ENCODE measurements at places on chromosomes 7 and 10.

DNA sequence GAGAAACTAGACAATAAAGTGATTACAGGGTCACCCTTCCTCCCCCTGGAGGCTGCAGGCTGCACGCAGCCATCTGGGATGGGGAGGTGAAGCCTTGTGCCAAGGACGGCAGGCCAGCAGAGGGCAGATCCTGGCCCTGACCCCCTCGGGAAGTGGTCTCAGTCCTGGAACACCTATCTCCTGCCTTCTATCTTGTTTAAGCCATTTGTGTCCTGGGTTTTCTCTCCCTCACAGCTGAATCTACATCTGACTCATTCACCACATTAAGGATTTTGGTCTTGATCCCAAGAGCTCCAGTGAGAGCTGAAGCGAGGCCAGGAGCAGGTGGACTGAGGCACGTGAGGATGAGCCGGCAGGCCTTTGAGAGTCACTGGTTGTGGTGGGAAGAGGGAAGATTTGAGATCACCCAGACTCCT is 16.4 kb upstream of the PARP12 start:
- DNase-seq = no peak

DNA sequence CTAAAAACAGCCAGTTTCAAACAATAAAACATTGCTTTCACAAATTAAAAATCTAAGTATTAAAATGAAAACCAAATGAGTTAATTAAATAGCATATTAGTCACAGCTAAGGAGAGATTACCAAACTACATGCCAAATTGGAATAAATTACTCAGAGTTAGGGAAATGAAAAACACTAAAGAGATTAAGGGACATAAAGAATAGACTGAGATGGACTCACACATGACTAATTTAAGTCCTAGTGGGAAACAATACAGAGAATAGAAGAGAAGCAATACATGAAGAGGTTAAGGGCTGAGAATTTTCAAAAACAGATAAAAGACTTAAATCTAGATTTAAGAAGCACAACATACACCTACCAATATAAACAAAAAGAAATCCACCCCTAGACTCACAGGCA is 110.6 kb downstream of the ZFAND4 start:
- DNase-seq = no peak

DNA sequence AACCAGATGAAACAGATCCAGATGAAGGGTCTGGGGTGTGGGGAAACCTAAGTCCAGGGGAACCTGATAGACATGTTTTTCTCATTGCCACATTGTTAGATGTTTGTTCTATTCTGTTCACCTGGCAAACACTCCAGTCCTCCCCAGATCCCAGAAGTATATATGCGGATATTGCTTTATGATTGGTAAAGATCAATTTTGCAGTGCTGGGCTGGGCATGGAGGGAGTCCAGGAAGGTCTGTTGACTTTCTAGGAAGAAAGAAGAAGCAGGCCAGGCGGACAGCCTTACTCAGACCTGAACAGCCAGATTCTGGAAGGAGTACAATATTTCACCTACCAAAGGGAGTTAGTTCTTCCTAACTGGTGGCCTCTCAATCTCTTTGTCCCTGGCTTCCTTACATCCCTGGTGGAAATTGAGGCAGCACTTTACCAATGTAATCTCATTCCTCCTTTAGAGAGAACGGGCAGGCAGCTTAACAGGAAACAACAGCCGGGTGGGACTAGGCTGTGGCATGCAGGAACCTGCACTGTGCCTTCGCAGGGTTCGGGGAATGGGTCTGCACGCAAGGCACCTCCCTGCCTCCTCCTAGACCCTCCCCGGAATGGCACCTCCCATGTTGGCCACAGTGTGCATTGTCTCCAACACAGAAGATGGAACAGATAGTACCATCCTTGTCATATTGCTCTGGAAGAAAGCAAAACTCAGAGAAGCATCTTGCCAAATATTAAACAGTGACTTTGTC is 930 bp downstream of the GIMAP6 start:
- peak; percentile 82 for DNase-seq

DNA sequence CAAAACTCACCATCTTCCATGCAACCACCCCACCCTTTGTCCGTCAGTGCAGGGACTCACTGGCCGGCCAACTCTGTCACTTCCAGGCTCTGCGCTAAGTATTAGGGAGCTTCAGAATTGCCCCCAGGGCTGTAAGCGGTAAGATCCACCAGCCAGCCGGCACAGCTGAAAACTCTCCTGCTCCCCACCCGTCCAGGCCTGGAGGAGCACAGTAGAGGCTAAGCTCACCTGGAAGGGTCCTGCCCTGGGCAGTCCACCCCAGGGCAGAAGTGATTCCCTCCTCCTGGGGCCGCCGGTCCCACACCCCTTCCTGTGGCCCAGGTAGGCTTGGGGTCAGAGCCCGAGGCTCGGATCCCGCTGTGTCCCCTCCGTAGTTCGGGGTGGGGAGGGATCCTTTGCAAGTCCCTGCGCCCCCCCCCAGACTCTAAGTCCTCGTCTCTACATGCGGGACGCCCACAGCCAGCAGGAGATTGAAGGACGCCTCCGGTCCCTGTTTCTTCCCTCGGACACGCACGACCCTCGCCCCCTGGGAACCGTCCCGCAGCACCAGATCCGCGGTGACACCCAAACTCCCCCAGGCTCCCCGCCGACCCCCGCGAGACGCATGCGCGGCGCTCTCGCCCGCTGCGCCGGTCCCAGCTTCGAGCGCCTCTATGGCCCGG is 138.9 kb downstream of the ARHGAP22 start:
- no peak for DNase-seq

DNA sequence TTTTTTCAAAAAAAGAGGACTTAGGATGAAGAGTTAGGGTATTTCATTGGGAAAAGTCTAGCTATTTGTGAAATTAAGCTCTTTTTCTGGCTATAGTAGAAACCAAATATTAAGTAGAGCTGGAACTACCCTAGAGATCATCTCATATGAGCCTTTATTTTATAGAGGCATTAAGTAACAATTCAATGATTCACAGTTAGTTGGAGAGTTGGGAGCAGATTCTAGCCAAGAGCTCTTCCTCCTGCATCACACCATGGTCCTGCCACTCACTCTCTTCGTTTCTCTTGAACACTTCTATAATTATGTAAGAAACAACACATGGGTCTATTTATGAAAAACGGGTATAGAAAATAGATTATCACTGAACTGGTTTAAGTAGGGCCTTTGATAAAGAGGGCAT is 76.1 kb upstream of the ANK3 start:
- DNase-seq = no peak

DNA sequence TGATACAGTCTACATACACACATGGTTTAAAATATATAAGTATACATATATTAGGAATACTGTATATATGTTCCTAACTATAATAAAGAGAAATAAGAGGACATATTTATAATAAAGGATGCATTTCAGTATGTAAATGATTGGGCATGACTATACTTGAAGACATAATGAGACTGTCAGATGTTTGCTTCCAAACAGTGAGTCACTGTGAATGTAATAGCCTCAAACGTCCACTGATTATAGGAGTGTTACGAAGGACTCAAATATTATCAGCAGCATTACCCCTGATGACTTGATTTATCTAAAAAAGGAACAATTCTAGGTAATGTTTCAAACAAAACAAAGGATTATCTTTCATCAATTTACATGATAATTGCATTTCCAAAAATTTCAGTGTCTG is 39.9 kb upstream of the NRBF2 start:
- DNase-seq = no peak

DNA sequence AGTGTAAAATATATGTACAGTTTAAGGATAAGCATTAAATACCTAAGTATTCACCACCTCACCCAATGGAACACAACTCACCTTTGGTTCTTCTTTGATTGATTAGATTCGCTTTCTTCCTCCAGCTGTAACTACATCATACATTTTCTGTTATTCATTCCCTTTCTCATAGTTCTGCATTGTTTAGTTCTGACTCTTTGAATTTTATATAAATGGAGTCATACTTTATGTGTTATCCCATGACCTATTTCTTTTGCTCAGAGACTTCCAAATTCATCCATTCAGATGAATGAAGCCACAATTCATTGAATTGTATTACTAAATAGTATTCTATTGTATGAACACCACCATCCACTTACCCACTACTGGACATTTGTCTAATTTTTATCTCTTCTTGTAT is 12.3 kb downstream of the THNSL1 start:
- no peak for DNase-seq

- peak; percentile 22 for DNase-seq
These were observed 110.3 kb upstream of the LANCL2 start for GRCh38 chr7:55254596-55255495.

DNA sequence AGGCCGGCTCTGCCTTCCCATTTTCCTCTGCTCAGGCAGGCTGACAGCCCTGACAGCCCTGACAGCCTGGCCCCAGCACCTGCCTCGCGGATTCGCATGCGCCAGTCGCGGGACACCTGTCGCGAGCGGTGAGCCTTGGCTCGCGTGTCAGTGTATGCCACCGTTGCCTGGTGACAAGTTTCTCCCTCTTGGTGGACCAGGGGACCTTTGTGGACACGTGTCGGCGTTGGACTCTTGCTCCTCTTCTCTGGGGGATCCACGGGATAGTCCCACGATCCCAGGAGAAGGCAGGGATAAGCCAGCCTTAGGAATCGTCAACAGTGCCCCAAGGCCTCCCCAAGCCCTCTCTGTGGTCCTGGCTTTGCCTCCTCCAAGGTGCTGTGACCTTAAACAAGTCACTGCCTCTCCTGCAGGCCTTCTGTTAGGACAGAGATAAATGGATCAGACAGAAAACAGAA is 18.1 kb upstream of the ZNF273 start:
- no peak for DNase-seq

- DNase-seq = no peak
These were observed 404.3 kb upstream of the KLF6 start for GRCh38 chr10:4189281-4189680.

GRCh38 chr10:118621304-118621942 is 26.0 kb upstream of the PRLHR start:
- peak; percentile 12 for DNase-seq

- DNase-seq = no peak
These were observed 7.6 kb downstream of the STARD3NL start for GRCh38 chr7:38185395-38186307.

Data from CD4-positive, CD25-positive, alpha-beta regulatory T cell (primary cell).